Activated CD4-positive, alpha-beta T cell treated with anti-CD3 and anti-CD28 coated beads for 36 hours (primary cell): ENCODE measurements at places on chromosomes 7 and 10. TPM values are rescaled to one million over a fixed set of nuclear protein-coding genes. Genes with fewer than 3 reads are reported as not detected.

Gene NUTM2A
- 0.64 TPM for total RNA-seq

- H3K4me1 ChIP-seq = no peaks in the 10 kb centered on the region
- peaks cover 5% of the 10 kb centered on the region for H3K27me3 ChIP-seq
- no peaks in the 10 kb centered on the region for H3K36me3 ChIP-seq
- no peak for DNase-seq
- H3K27ac ChIP-seq = no peak overlapping the region
- no peak overlapping the region for H3K4me3 ChIP-seq
Observed at GRCh38 chr7:29077854-29078253, 68.5 kb downstream of the CPVL start.

- H3K36me3 ChIP-seq = no peaks in the 10 kb centered on the region
- peaks cover 5% of the 10 kb centered on the region for H3K4me1 ChIP-seq
- no peak for DNase-seq
- no peak overlapping the region for H3K27ac ChIP-seq
- peaks cover 16% of the 10 kb centered on the region for H3K27me3 ChIP-seq
Observed at GRCh38 chr10:75291805-75292204, 56.0 kb upstream of the COMTD1 start.

Gene GJD4
- total RNA-seq = not detected

DNA sequence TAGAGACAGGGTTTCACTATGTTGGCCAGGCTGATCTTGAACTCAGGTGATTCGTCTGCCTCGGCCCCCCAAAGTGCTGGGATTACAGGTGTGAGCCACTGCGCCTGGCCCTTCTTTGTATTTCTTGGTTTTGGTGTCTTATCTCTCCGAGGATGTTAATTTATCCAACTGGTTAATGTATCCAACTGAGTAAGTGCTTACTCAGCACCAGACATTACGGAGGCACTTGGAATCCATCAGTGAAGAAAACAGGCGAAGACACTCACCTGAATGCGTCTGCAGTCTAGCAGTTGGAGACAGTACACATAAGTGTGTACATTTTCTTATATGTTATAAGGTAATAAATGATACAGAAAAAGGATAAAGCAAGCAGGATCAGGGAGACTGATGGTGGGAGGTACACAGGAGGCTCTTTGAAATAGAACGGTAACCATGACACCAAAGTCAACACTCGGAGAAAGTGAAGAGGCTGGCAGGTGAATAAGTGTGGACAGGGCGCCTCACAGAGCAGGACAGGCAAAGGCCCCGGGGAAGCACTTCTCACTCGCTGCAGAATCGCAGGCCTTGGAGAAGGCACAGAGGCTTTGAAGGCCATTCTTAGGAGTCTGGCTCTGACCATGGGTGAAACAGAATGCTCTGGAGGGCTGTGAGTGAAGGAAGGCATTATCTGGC lies 73.1 kb downstream of the LANCL2 start:
- H3K27me3 ChIP-seq = no peaks in the 10 kb centered on the region
- no peak overlapping the region for H3K27ac ChIP-seq
- H3K4me1 ChIP-seq = peaks cover 42% of the 10 kb centered on the region
- no peak for DNase-seq
- H3K36me3 ChIP-seq = no peaks in the 10 kb centered on the region

GRCh38 chr10:34528320-34528719 lies 286.8 kb downstream of the PARD3 start:
- H3K36me3 ChIP-seq = no peaks in the 10 kb centered on the region
- DNase-seq = no peak
- H3K4me1 ChIP-seq = no peaks in the 10 kb centered on the region
- no peak overlapping the region for H3K4me3 ChIP-seq
- H3K27ac ChIP-seq = no peak overlapping the region

DNA sequence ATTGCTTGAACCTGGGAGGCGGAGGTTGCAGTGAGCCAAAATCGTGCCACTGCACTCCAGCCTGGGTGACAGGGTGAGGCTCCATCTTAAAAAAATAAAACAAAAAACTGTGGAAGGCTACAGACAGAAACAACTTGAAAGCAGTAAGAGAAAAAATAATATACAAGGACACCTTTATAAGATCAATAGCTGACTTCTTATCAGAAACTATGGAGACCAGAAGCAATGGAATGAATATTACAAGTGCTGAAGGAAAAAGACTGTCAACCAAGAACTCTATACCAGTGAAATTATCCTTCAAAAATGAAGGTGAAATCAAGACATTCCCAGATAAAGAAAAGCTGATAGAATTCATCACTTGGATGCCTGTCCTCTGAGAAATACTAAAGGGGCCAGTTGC lies 49.0 kb downstream of the RBAK start:
- no peaks in the 10 kb centered on the region for H3K27me3 ChIP-seq
- H3K27ac ChIP-seq = no peak overlapping the region
- H3K4me3 ChIP-seq = no peak overlapping the region
- H3K36me3 ChIP-seq = peaks cover 3% of the 10 kb centered on the region

DNA sequence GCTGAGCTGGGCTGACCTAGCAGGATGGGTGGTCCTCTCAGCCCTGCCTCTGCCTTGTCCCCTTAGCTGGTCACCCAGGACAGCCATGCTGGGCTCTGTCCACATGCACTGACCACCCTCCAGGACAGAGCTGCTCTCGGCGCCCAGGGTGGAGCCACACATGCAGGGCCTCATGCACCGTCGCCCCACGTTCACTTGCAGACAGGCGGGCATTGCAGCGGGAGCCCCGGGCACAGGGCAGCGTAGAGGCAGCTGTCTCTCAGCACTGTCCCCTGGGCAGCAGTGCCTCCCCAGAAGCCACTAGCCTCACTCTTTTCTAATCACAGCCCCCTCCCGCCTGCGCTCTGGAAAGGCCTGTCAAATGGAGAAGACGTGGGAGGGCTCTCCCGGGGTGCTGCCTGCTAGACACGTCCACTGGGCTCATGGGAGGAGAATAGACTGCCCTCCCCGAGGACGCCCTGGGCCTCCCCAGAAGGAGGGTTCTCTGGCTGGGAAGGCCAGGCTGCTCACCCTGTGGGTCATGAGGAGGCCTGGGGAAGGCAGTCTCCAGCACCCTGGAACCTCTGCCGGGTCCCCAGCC lies 37.4 kb downstream of the YKT6 start:
- no peaks in the 10 kb centered on the region for H3K36me3 ChIP-seq
- no peaks in the 10 kb centered on the region for H3K27me3 ChIP-seq
- H3K4me1 ChIP-seq = no peaks in the 10 kb centered on the region
- H3K27ac ChIP-seq = no peak overlapping the region
- DNase-seq = no peak

DNA sequence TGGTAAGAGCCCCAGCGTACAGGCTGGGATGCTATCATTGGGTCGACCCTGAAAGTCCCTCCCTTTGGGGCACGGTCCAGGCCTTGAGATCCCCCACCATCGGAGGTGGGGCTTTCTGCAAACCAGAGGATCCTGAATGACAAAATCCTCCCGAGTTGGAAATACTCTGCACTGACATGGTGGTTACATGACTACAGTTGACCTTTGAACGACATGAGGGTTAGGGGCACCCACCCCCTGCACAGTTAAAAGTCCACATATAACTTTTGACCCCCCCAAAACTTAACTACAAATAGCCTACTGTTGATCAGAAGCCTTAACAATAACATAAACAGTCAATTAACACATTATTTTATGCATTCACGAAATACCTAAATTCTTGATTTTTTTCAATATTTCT lies 13.1 kb downstream of the HSPA12A start:
- no peak overlapping the region for H3K27ac ChIP-seq
- peaks cover 15% of the 10 kb centered on the region for H3K4me1 ChIP-seq
- peaks cover 58% of the 10 kb centered on the region for H3K27me3 ChIP-seq
- H3K4me3 ChIP-seq = no peak overlapping the region
- DNase-seq = no peak
- H3K36me3 ChIP-seq = no peaks in the 10 kb centered on the region

Gene INHBA
- not detected for total RNA-seq

Gene PGAM2
- total RNA-seq = not detected

DNA sequence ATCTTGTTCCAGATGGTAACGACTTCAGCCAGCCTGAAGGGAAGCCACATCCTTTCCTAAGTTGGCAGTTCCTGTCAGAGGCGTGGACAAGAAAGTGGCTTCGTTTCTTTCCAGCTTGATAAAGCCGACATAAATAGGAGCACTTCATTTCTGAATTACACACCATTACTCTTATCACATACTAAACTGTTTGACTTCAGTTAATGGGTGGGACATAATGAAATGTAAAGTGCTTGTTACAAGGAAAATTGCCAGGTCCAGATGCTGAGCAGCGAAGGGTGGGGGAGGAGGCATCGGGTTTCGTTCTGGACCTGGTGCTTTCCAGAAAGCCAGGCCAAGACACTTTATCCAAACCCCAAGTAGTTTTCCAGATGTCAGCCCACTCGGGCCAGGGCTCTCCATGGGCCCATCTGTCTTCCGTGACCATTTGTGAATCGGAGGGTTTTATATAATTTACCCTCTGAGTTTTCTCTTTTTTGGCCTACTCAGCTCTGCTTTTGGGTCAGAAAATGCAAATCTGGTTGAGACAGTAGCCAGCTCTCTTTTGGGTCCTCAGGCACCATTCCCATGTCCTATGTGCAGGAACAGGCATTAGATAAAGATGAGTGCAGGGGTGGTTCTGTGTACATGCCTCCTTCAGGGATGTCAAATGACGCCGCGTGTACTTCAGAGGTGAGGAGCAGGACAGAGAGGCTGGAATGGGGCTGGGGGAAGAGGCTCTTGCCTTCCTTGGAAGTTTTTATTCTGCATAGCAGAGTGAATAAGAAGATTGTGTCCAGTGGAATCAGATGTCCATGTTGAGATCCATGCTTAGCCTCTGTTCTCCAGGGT lies 90.2 kb downstream of the TACC2 start:
- no peaks in the 10 kb centered on the region for H3K36me3 ChIP-seq
- H3K4me3 ChIP-seq = no peak overlapping the region
- no peaks in the 10 kb centered on the region for H3K4me1 ChIP-seq

Gene RSU1
- total RNA-seq = 62.8 TPM

Gene DGKI
- total RNA-seq = 3.0 TPM

- H3K27ac ChIP-seq = no peak overlapping the region
- H3K4me3 ChIP-seq = no peak overlapping the region
- DNase-seq = no peak
- H3K27me3 ChIP-seq = no peaks in the 10 kb centered on the region
Observed at GRCh38 chr10:69241575-69241974, 21.4 kb downstream of the HKDC1 start.

DNA sequence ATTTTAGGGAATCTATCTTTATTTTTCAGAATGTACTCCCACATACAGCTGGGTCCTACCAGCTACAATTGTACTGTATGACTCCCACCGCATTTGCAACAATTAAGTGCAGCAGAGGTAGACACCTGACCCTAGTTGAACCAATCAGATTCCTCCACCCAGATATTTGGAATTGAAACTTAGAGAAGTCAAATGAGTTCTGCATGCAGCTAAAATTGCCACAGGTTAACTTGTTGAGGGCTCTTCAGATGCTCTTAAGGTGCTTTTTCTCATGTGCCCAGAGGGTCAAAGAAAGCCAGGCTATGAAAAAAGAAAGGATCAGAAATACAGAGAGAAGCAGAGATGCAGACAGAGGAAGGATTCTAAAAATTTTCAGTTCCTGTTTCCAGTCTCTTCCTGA lies 68.0 kb upstream of the TES start:
- H3K27me3 ChIP-seq = no peaks in the 10 kb centered on the region
- H3K27ac ChIP-seq = no peak overlapping the region
- no peak overlapping the region for H3K4me3 ChIP-seq
- no peak for DNase-seq
- peaks cover 14% of the 10 kb centered on the region for H3K4me1 ChIP-seq

Gene GATA3
- total RNA-seq = 30.2 TPM

Gene ZNF853
- total RNA-seq = 1.2 TPM

- no peaks in the 10 kb centered on the region for H3K4me1 ChIP-seq
- no peak overlapping the region for H3K27ac ChIP-seq
- no peaks in the 10 kb centered on the region for H3K27me3 ChIP-seq
- no peaks in the 10 kb centered on the region for H3K36me3 ChIP-seq
- no peak for DNase-seq
Observed at GRCh38 chr7:73869011-73869798, 8.2 kb downstream of the TMEM270 start.

DNA sequence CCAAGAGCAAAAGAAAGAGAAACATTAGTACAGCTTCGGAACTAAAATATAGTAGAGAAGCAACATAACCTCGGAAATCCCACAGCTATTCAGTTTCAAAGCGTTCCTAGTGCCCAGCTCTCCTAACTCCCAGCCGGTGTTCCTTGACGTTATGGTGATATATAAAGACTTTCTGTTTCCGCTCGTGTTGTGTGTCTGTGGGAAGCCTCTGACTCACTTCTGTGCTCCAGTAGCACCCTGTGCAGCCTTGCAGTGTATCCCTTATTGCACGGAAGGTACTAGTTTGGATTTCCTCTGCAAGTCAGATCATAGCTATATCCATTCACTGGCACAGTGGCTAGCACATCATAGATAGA lies 535 bp downstream of the ASAH2B start:
- H3K4me3 ChIP-seq = peak overlapping the region; percentile 99
- no peaks in the 10 kb centered on the region for H3K27me3 ChIP-seq
- peak; percentile 57 for DNase-seq

Gene LRGUK
- total RNA-seq = 0.07 TPM

DNA sequence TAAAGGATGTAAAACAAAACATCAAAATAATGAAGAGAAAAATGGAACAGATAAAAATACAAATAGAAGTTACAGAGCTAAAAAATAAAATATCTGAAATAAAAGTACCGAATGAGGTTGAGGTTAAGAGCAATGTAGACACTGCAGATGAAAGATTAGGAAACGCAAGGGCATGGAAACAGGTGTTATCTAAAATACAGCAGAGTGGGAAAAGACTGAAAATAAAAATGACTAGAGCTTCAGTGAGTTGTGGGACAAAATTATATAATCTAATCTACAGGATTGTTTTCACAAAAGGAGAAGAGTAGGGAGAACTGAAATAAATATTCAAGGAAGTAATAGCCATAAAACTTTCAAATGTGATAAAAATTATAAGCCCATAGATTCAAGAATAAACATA lies 123.8 kb downstream of the PTEN start:
- no peak overlapping the region for H3K4me3 ChIP-seq
- peaks cover 9% of the 10 kb centered on the region for H3K4me1 ChIP-seq
- no peak for DNase-seq
- no peaks in the 10 kb centered on the region for H3K36me3 ChIP-seq

DNA sequence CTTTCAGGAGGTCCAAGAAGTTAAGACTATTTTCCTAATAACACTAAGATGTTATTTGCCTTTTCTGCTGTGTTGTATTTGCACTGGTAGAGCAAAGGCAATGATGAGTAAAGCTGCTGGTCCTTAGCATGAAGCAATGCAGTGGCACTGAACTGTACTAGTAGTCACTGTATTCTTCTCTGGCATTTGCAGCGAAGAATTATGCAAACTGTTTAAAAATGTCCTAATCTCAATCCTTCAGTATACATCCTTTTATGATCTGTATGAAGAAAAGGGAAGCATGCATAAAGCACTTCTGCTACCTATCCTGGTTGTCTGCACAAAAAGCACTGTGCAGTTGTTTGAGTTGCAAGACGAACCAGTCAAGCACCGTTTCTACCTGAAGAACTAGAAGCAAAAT lies 20.4 kb downstream of the IGF2BP3 start:
- H3K36me3 ChIP-seq = no peaks in the 10 kb centered on the region
- peaks cover 19% of the 10 kb centered on the region for H3K27me3 ChIP-seq
- no peak overlapping the region for H3K27ac ChIP-seq
- no peak for DNase-seq
- H3K4me1 ChIP-seq = no peaks in the 10 kb centered on the region
